ENCODE measurements at places on chromosomes 6 and 20.

DNA sequence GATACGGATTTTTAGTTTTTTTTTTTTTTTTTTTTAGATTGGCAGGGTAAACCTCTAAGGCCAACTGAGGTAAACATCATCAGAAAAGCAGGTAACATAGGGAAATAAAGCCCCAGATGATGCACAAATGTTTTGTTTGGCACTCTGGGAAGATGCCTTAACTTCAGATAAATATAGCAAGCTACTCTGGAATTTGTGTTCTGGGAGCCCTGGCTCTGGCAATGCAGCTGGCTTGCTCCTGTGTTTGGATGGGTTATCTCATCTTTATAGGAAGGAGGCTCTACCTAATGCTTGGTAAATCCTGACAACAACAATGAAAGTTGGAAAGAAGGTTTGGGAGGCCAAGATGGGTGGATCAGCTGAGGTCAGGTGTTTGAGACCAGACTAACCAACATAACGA is 77.4 kb downstream of the GFOD1 start:
- DNase-seq: no peak

DNA sequence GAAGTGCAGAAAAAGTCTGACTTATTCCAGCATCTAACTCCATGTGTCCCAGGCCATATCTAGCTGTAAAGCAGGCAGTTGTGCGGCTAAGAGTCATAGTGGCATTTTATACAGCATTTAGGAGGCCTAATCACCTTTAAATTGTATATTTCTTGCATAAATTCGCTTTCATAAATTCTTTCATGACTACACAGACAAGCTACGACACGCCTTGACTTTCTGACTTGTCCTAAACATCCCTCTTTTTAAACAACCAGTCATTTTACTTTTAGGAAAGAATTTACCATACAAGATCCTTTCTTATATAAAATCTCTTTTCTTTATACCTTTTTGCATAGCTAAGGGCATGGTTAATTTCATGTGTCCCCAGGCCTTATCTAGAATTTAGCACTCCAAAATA is 81.7 kb upstream of the THBS2 start:
- DNase-seq: no peak

- no peak for DNase-seq
These were observed 413.4 kb upstream of the JARID2 start for GRCh38 chr6:14832427-14832826.

DNA sequence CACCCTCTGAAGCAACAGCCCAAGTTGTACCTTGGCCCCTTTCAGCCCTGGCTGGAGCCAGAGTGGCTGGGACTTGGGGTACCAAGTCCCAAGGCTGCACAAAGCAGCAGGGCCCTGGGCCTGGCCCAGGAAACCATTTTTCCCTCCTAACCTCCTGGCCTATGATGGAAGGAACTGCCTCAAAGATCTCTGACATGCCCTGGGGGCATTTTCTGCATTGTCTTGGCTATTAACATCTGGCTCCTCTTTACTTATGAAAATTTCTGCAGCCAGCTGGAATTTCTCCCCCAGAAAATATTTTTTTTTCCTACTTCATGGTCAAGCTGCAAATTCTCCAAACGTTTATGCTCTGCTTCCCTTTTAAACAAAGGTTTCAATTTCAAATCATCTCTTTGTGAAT is 269.4 kb upstream of the CDYL start:
- no peak for DNase-seq

DNA sequence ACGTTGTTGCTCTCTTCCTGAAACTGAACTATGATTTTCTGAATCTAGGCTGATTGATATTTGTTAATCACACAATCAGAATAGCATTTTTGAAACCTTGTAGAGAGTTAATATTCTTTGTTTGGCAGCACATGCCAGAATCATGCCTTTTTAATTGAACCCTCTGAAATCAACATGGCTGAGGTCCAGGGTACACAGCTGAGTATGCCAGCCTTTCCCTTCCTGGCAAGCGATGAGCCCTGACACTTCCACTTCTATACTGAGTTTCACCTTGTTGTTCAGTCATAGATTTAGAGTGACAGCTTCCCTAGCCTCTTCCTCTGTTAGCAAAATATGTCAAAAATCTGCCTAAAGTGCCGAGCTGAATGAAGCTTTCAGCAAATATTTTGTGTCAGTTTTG is 6.8 kb downstream of the HDDC2 start:
- no peak for DNase-seq

- no peak for DNase-seq
These were observed 12.5 kb upstream of the TMEM242 start for GRCh38 chr6:157335829-157336228.

GRCh38 chr20:1322511-1323245 is 6.3 kb downstream of the SDCBP2 start:
- no peak for DNase-seq

DNA sequence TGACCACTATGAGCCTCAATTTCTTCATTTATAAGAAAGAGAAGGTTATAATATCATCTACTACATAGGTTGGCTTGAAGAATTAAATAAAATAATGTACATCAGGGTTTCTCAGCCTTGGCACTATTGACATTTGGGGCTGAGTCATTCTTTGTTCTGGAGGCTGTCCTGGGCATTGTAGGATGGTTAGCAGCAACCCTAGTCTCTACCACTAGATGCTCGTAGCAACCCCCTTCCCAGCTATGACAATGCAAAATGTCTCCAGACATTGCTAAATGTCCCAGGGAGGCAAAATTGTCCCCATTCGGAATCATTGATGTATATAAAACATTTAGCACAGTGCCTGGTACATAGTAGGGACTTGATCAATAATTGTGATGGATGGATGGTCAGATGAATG is 152.1 kb downstream of the KHDC1L start:
- DNase-seq: no peak

- peak; percentile 17 for DNase-seq
These were observed 519.4 kb downstream of the CDKAL1 start for GRCh38 chr6:21053612-21054011.

- DNase-seq: no peak
These were observed 91.5 kb downstream of the HIVEP2 start for GRCh38 chr6:142853244-142854180.

- no peak for DNase-seq
These were observed 6.8 kb downstream of the CNKSR3 start for GRCh38 chr6:154503658-154504057.

GRCh38 chr6:73579851-73580246 is 59.0 kb upstream of the EEF1A1 start:
- peak; percentile 60 for DNase-seq

All from MV-4-11 (cell line).